ENCODE measurements at places on chromosomes 6 and 20.

- no peak for DNase-seq
Measured at GRCh38 chr20:62831361-62831788, 14.5 kb downstream of the COL9A3 start.

DNA sequence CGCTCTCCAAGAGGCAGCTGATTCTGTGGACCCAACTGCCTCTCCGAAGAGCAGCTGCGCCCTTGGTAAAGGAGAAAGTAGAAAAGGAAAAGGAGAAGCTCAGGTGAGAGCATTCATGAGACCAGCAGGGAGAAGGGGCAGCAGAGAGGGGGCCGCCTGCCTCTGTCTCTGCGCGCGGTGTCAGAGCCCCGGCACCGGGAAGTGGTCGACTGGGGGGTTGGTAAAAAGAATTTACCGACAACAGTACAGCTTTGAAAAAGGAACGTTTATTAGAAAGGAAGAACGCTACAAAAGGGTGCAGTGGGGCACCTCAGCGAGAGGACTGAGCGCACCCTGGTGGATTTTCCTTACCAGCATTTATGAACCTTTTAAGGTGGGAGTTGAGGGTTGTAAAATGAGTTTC lies 61.9 kb downstream of the GPR6 start:
- DNase-seq: peak; percentile 52

GRCh38 chr6:83510791-83511190 lies 1.5 kb upstream of the PRSS35 start:
- no peak for DNase-seq

DNA sequence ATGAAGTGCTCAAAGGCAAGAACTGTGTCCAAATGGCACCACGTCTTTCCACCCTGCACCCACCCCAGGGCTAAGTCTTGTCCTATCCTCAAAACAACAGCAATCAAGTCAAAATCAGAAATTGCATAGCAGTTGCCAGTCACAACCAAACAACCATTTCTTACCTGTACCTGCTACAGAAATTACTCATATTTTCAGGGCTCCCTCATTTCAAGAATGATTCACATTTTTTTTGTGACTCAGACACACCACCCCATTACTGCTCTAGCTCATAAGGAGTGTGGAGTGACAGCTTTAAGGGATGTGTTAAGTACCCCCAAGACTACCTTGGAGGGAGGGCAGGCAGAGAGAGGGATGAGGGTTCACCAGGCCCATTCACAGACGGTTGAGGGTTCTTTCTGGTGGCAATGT lies 111.7 kb downstream of the TRERF1 start:
- DNase-seq: no peak

DNA sequence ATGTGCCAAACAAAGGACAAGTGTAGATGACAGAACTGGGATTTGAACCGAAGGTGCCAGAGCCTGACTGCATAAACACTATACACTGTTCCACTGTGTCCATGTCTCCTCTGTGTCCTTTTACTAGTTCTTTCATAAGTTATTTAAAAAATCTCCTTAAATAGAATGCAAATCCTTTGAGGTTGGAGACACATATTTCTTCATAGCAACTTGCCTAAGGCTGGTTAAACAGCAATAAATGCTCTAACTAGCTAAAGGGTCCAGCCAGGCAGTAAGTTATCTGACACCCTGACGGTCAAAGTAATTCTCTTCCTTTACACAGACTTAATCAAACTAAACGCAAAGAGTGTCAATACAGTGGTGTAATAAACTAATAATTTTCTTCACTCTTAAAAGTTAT lies 76.2 kb upstream of the TRAF3IP2 start:
- no peak for DNase-seq

- peak; percentile 8 for DNase-seq
Measured at GRCh38 chr6:126033696-126034095, 47.4 kb downstream of the TRMT11 start.

GRCh38 chr20:44241796-44242195 lies 5.3 kb upstream of the GDAP1L1 start:
- DNase-seq: no peak

DNA sequence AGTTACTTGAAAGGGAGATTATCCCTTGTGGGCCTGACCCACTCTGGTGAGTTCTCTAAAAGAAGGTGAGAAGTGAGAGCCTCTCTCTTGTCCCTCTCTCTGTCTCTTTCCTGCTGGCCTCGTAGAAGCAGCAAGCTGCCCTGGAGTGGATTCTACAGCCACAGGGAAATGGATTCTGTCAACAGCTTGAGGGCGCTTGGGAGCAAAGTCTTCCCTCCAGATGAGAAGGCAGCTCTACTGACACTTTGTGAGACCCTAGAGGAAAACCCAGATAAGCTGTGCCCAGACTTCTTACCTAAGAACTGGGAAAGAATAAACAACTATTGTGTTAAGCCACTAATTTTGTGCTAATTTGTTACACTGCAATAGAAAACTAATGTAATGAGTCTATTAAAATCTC lies 39.9 kb downstream of the ANKRD60 start:
- no peak for DNase-seq

- no peak for DNase-seq
Measured at GRCh38 chr6:149979293-149979692, 15.6 kb downstream of the ULBP1 start.

DNA sequence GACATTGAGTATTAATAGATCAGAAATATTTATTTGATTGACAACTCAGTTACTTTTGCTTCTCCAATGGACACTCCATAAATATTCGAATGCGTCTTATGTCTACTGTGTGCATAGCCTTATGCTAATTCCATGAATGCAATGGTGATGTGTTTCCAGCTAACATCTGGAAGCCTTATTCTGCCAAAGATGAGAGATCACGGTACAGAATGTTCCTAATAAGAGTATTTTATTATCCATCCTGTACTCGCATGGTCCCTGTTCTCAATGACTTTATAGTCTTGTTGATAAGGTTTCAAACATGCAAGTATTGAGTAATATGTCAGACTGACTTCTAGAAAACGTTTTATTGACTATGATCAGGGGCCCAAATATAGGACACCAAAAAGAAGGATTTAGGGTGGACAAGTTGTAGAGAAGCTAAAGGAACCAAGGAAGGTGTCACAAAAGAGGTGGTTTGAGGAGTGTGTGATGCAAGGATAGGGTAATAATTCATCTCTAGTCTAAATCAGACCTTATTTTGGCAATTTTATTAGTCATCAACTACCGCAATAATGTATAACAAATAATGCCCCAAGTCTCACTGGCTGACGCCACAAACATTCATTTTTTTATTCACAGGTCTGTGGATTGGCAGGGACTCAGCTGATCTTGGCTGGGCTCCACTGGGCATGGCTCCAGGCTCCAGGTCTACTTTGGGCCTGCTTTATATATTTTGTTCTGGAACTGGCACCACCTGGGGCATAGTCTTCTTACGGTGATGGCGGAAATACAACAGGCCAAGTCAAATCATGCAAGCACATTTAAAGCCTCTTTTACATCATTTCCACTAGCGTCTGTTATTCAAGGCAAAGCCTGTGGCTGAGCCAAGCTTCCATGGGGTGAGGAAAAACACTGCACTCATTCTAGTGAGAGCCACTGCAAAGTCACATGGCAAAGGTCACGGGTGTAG lies 24.5 kb upstream of the CD83 start:
- no peak for DNase-seq

GRCh38 chr20:34874094-34874654 lies 1.5 kb upstream of the GGT7 start:
- peak; percentile 19 for DNase-seq

DNA sequence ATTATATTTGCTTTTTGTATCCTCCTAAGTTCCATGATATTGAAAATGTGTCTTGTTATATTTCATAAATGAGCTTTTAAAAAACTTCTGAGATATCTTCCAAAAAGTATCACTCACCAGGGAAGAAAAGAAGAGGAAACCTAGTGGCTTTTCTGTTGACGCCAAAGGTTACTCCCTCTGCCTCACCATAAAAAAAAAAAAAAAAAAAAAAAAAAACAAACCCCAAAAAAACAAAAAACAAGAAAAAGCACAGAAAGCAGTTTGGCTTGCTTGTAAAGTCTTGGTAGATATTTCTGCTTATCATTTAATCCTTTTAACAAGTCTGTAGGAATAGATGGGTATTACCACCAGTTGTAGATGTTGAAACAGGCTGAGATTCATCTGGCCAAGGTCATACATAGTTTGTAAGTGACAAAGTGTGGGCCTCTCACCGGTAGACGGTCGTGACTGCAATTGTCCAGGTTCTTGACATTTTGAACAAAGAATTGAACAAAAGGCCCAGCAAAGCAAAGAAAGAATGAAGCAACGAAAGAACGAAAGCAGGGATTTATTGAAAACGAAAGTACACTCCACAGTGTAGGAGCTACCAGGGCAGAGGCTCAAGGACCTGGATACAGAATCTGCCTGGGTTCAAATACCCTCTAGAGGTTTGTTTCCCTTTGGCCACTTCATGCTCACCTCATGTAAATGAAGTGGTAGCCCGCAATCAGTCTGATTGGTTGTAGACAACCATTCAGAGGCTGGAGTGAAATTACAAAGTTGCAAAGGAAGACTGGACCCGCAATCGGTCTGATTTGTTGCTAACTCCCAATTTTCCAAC lies 11.6 kb upstream of the ELOVL5 start:
- DNase-seq: no peak

DNA sequence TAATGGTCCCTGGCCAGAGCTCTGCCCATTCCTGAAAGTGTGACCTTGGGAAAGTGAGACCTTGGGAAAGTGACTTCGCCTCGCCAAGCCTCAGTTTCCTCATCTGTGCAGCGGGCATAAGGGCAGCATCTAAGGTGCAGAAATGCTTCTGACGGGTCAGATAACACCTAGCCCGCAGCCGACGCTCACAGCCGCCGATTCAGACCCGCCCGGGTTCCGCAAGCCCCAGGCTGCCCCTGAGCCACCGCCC lies 486 bp downstream of the FKBP1A start:
- no peak for DNase-seq

GRCh38 chr6:137709424-137710236 lies 157.4 kb upstream of the TNFAIP3 start:
- DNase-seq: peak; percentile 7

GRCh38 chr6:39102071-39102820 lies 12.7 kb downstream of the SAYSD1 start:
- peak; percentile 36 for DNase-seq

- no peak for DNase-seq
Measured at GRCh38 chr20:54475334-54476168, at the start of gene DOK5. DOK5 (plus strand) TSS chr20:54475593; CDS start chr20:54475947, 354 bp downstream.

GRCh38 chr6:41723530-41724227 lies 11.7 kb downstream of the TFEB start:
- DNase-seq: no peak

DNA sequence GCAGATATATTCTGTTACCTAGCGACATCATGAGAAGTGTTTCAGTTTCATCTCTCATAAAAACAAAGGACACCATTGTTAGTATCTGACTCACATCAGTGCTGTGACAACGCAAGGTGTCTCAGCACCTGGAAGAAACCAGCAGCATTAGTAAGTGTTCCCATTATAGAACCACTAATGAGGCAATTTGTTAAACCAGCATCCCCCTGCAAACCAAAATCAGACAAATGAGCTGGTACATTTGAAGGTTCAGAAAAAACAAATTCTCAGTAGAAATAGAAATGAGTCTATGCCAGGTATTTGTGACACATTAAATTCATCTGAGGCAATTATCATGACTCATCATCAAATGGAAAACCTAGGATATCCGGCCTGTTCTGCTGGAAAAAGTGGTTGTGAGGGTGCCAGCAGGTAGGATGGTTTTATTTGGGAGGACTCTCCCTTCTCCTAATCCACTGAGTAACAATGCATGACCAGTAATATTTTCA lies 151.7 kb downstream of the TMEM200A start:
- DNase-seq: no peak

DNA sequence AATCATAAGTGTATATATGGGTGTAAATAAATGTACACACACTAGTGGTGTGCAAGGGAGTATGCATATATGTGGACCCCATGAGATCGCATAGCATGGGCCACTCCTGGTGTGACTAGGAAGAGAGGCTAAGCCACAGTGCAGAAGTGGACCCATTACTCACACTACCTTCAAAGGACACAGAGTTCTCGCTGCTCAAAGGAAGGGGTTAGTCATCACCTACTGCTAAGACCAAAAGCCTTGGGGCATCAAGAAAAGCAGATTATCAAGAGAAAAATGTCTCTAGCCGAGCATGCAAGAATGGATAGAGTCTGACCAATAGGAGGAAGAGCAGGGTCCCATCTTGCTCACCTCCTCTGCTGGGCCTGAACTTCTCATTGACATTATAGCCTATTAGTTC lies 195.5 kb downstream of the MAFB start:
- peak; percentile 51 for DNase-seq

DNA sequence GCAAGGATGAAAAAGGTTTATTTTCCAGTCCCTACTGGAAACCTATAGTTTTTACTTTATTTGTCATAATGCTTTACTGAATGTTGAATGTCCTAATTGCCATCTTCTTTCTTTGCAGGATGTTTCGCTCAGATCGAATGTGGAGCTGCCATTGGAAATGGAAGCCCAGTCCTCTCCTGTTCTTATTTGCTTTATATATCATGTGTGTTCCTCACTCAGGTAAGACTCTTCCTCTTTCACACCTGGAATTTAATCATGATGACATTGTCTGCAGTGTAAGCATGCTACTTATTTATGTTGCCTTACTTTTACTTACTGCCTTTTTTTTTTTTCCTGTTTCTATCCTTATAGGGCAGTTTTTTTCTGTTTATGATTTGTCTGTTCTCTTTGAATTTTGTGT lies 7.6 kb downstream of the ADGRG6 start:
- no peak for DNase-seq

GRCh38 chr20:9969626-9970025 lies 65.2 kb upstream of the ANKEF1 start:
- DNase-seq: no peak

DNA sequence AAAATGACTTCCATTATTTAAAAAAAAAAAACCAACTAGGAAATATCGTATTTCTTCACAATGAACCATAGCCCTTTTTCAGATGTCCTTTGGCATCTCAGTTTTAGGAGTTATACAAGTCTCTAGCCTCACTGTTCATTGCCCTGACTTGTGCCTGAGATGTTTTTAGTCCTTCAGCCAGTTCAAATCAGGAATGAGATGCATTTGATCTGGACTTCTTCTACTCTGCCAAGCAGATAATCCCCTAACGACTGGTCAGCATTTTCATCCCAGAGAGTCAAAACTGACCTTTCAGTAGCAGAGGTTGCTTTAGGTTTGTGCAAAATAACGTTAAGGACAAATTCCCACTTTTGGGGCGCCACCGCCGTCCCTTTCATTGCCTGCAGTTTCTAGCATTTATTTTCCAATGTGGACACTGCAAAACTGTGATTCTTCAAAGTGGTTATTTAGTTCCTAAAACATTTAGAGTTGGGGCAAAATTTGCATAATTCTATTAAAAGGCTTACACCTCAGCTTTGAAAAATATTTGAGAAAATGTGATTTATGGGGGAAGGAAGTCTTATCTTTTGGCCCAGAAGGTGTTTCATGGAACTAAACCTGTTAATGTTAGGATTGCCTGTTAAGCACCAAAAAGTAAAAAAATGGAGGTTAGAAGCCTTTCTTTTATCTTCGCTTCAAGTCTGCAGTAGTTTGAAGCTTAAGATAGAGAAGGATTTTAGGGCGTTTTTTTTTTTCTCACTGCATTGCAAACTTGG lies 152.0 kb upstream of the SGK1 start:
- no peak for DNase-seq

- no peak for DNase-seq
Measured at GRCh38 chr6:118685823-118686449, 34.5 kb upstream of the CEP85L start.

- no peak for DNase-seq
Measured at GRCh38 chr20:44946271-44946852, 13.8 kb downstream of the TOMM34 start.

- no peak for DNase-seq
Measured at GRCh38 chr6:81215092-81215432, 537.4 kb downstream of the TENT5A start.

All from CD4-positive, alpha-beta T cell (primary cell).